ENCODE measurements at places on chromosomes 13 and 19. TPM values are rescaled to one million over a fixed set of nuclear protein-coding genes. Genes with fewer than 3 reads are reported as not detected.
A peak's percentile ranks its signal among the peaks of the same experiment; 100 is the strongest.

- no peak for DNase-seq
These were observed 117.2 kb upstream of the ARGLU1 start for GRCh38 chr13:106685143-106685542.

GRCh38 chr13:60075850-60076249 is 87.9 kb downstream of the DIAPH3 start:
- no peak for DNase-seq

DNA sequence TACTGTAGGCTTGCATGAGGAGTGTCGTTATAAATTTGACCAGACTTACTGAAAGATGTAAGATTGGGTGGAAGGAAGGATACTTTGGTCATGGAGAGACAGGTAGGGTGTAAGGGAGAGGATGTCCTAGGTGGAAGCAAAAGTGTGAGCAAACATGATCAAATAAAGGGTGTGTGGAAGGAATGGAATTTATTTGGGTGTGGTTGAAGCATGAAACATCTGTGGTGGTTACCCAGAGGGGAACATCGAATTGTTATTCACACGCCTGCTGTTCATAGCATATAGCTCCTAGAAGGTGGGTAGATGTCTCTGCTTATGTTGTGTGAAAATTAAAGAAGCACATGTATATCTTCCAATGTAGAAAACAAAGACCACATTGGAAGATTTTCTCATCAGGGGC is 157.7 kb downstream of the ATP8A2 start:
- DNase-seq, result no peak

DNA sequence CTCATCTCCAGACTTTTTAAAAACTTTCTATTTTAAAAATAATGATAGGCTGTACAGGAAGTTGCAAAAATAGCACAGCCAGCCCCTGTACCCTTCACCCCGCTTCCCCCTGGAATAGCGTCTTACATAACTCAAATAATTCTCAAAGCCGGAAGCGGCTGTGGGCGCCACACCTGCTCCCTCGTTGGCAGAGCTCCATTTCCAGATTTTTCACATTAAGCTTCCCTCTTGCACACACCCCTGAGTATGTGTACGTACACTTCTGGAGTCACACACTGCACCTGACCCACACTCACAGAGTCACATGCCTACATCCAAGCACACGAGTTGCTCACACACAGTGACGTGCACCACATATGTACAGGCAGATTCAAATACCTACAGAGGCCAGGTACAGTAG is 24.9 kb upstream of the DPP9 start:
- DNase-seq, result no peak

DNA sequence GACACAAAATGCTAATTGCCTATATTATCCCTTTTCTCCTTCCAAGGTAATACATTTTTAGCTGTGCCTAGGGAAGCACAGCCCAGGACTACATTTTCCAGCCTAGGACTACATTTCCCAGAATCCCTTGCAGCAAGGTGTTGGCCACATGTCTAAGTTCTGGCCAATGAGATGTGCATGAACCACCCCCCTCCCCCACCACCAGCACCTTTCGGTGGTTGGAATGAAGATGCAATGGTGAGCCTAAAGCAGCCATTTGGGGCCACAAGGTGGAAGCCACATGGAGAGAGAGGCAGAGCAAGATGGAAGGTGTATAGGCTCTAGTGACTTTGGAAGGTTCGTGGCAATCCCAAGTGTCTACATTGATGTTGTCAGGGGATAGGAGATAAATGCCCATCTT is 16.2 kb downstream of the UNC13A start:
- DNase-seq, result no peak

- no peak for DNase-seq
These were observed 581 bp downstream of the RCBTB1 start for GRCh38 chr13:49584771-49585182.

DNA sequence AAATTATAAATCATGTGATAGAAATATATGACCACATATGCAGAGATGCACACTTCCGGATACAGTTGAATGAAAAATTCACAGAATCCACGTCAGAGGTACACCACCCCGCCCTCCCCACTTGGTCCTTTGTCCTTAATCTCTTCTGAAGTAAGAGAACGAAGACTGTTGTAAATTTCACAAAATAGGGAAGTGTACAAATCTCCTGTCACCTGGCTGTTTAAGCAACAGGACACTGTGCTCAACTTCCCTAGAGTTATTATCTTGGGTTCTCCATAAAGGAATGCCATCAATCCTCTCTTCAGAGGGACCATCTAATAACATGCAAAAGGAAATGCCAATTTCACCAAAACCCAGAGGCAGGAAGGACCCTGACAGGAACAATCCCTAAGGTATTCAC is 10.5 kb upstream of the CEACAM6 start:
- no peak for DNase-seq

DNA sequence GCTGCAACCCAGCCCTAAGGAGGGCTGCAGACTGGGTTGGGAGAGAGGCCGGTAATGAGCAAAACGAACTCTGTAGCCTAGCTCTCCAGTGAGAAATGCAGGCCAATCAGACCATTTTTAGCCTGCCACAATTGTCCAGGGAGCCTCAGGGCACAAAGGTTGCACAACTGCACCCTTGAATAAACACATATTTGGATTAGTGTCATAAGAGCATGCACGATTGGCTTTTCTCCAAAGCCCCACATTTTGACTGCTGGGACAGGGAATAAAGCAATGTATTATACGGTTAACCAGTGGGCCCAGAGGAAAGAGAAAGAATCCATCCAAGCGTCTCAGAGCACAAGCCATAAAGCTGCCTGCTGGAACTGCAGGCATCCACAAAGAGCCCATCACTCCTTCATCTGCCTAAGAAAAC is 729.4 kb upstream of the SGCG start:
- DNase-seq, result no peak

GRCh38 chr19:31313291-31314030 is 35.8 kb downstream of the TSHZ3 start:
- DNase-seq, result no peak

GRCh38 chr13:113785051-113786010 is 26.3 kb downstream of the TMEM255B start:
- DNase-seq, result peak; percentile 42

DNA sequence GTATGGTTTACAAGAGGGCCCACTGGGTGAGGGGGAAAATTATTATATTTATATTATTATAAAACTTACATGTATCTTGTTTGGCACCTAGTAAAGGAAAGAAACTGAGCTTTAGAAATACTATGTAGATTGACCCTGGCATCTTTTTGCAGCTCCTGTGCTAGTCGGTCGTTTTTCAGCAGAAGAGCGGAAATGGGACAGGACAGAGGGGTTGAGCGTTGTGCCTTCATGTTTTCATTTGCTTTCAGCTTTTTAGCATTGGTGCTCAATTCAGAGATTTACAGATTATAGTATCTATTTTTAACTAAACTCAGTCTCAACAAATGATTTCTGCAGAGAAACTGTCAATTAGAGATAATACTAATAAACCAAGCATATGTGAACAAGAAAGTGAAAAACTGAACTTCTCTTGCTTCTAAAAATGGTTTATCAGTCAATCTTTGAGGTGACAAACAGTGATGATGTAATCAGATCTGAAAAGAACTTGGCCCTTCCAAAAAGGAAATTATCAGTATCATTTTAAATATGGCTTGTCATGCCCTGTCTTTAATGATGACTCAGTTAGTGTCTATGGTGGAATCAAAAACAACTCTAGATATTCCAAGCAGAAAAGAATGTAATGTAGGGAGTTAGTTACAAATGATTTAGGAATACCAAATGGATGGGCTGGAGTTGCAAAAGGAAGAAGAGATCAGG is 56.9 kb upstream of the KCTD4 start:
- no peak for DNase-seq

DNA sequence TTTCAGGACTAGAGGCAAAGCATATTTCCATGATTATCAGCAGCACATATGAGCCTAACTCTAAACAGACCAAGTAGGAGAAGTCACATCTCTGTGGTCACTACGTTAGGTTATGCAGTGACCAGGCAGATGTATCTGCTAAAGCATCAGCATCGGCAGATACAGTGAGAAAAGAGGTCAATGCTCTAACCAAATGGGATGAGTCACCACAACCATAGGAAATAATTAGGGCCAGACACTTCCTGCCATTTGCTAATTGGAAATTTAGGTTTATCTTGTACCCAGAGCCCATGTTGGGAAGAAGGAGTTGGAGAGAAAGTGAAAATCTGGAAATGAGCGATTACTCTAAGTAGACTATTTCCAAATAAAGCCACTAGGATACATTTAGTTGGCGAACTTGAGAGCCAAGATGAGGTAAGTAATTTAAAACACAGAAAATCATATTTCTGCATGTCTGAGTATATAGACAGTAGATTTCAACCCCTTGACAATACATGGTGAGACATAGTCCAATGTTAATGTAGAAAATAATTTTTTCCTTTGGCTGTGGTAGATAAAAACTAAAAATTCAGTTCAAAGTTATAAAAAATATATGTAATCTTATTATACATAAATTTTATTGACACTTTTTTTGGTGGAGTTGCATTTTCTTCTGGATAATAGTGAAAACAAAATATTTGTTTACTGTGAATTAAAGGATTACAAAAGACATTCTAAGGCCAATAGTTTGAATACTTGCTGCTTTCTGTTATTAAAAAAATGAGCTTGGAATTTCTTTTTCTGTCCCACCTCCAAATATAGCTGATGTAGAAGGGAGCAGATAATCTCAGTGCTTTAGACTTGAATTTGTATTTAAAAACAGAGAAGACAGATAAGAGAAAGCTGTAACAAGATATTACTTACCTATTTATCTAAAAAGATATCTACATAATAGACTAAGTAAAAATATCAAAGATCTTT is 104.4 kb upstream of the CSNK1A1L start:
- DNase-seq, result no peak

DNA sequence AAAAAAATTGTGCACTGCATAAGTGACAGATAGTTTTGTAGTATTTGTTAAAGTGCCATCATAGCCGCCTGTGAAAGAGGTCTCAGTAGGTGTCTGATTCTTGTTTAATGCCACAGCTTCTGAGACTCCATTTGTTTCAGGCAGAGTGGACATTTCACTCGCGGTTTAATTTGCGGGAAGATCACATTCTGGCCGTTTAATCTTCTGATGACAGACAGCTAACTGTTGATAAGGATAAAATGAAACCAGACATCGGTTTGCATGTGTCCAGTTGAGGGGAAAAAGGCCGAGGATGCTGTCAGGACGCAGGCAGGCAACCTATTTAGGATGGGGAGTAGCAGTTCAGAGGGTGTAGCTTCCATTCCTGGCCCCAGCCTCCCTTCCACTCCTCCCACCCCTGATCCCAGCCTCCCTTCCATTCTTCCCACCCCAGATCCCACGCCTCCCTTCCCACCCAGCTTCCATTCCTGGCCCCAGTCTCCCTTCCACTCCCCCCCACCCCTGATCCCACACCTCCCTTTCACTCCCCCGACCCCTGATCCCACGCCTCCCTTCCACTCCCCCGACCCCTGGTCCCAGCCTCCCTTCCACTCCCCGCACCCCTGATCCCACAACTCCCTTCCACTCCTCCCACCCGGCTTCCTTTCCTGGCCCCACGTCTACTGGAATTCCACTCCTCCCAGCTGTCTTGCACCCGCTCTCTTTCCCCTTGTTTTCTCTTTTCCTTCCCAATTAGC is 23.8 kb downstream of the ATP11A start:
- peak; percentile 40 for DNase-seq

DNA sequence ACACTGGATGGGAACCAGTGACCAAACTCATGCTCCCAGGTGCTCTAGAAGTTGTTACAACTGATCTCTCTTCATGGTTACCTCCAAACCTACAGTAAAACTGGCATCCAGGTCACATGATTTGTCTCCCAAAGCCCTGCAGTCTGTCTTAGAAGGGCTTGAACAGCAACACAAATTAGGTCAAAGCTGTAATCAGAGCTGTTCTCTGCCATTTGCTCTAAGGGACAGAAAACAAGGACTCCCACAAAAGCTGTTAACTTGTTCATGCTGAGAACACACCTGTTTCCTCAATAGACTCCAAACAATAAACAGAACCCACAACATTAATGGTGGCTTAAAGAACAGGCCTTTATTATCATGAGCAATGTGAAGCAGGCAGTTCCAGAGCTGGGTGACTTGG is 8.0 kb downstream of the ZNF671 start:
- DNase-seq, result no peak

DNA sequence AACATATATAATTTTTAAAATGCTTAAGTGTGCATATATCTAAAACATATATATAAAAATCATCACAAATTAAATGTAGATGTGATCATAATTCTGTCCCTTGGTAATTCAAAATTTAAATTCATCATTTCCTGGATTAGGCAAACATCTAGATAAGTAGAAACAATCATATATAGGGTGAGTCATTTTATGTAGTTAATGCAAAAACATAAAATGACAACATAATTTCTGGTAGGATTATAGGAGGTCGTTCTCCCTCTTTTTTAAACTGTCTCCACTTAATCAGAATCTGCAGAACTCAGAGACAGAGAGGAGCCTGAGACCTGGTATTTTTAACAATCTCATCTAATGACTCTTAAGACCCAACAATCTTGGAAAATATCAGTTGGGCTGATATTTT is 333.4 kb downstream of the KCTD12 start:
- DNase-seq, result no peak

- DNase-seq, result no peak
These were observed 7.0 kb downstream of the CRYL1 start for GRCh38 chr13:20518660-20519100.

DNA sequence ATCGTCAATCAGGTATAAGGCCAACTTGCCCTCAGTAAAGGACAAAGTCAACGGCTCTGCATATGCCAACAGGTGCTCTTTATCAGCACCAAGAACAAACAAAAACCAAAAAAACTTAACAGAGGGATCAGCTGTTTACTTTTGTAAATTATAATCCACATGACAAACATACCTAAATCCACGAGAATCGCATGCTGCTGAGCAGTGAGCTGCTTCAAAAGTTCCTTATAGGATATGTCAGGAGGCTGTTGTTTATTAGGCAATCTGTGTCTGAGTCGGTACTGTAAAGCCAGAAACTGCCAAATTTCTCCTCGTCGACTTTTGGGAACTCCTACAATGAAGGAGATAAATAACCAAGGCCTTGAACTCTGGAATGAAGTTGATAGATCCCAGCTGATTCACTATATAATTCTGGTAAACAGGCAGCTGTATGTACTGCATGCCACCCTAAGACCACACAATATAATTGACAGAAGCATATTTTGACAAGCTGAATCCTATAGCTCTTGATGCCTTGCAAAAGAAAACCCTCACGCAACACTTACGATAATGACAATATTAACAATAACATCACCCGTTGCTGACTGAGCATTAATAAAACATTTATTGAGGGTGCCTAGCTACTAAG is 179.8 kb downstream of the TBC1D4 start:
- no peak for DNase-seq

PBX4 gene
- total RNA-seq, result 5.1 TPM

F10 gene
- total RNA-seq, result 14.2 TPM

NCLN gene
- 25.4 TPM for total RNA-seq

ZNF491 gene
- total RNA-seq, result 4.2 TPM

TEKTIP1 gene
- total RNA-seq, result 4.9 TPM

NTF4 gene
- not detected for total RNA-seq

COL4A2 gene
- 417 TPM for total RNA-seq

GPR18 gene
- not detected for total RNA-seq

HOOK2 gene
- 45.1 TPM for total RNA-seq

CYP4F8 gene
- total RNA-seq, result not detected

PRTN3 gene
- 0.71 TPM for total RNA-seq

CALR gene
- total RNA-seq, result 454 TPM

TPT1 gene
- 3,518 TPM for total RNA-seq

EPS8L1 gene
- 1.2 TPM for total RNA-seq
